ENCODE measurements at places on chromosomes 12 and 14.

DNA sequence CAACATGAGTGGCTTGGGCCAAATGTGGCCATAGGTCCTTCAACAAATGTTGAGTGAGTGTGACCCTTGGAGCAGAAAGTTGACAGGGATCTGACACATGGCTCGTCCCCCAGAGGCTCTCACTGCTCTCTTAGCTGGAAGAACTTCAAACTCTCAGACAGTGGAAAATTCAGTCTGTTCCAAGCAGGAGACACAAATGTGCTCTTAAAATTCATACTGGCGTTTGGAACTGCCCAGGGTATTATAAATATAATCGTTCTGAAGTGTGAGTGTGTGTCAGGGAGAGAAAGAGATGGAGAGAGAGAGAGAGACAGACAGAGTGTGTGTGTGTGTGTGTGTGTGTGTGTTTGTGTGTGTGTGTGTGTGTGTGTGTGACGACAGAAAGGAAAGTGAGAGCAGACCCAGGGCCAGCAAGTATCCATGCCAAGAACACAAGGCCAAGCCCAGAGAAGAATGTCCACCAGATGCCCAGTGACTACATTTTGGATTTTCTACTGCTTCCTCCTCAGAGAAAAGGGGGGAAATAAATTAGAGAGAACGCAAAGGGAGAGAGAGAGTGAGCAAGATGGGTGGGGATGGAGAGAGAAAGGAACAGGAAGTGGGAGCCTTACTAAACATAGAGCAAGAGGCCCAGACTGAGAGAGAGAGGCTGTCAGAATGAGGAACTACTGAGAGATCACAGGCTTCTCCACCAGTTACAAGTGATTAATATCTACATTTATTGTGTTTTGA lies 193.6 kb upstream of the NUDT4 start:
- DNase-seq = no peak

DNA sequence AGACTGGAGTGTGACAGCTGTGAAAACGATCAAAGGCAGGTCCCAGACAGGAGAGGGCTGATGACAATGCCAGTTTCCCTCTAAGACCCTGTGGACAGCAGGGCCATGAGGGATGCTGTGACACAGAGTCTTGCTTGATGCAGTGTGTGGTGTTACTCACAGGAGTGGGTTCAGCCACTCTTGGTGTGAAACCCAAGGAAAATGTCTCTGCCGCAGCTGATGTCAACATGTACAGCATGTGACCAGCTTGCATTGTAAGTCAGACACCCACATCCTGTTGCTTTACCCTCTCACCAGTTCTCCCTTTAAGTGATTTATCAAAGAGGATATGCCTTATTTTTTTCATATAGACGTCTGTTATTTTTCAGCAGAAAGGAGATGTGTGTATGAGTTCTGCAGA lies 268.6 kb downstream of the BTG1 start:
- DNase-seq = no peak

- no peak for DNase-seq
These were observed 21.9 kb downstream of the YBX3 start for GRCh38 chr12:10701131-10701681.

GRCh38 chr14:64684091-64684490 lies 20.1 kb upstream of the PLEKHG3 start:
- no peak for DNase-seq

- no peak for DNase-seq
These were observed 270.8 kb downstream of the FOXG1 start for GRCh38 chr14:29037411-29037810.

- no peak for DNase-seq
These were observed 225.7 kb upstream of the AMIGO2 start for GRCh38 chr12:47305464-47305863.

- no peak for DNase-seq
These were observed 79.1 kb downstream of the ZFP36L1 start for GRCh38 chr14:68713782-68714181.

DNA sequence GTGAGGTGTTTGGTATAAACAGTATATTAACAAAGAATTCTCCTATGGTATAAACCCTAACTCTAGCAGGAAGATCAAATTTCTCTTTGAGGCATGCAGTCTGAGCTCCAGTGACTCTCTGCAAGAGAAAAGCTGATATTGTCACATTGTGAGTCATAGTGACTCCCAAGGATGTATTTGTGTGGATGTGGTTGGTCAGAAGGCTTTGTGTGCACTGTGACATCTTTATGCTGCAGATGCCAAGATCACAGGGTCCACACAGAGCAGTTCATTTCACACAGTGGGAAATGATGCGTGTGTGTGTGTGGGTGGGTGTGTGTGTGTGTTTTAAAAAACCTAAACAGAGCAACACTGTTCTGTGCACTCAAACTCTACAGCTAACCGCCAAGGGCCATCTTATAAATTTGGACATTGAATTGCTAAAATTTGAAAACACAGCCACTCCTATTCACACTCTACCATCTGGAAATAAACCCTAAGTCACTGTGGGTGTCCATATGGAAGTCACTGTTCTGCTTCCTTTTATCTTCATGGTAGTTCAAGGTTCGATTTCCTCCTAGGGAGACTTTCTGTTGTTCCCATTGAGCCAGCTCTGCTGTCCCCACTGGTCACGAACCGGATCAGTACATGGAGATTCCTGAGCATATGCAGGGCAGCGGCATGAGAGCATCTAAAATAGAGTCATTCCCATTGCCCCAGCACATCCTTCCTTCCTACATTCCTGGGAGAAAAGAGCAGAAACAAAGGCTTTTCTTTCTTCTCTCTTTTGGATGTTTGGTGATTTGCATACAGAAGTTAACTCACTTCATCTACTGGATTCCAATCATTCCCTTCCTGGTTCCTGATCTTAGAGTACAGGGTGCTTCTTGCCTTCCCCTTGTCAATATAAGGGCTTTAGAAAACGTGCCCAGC lies 727.6 kb downstream of the DIO2 start:
- no peak for DNase-seq

DNA sequence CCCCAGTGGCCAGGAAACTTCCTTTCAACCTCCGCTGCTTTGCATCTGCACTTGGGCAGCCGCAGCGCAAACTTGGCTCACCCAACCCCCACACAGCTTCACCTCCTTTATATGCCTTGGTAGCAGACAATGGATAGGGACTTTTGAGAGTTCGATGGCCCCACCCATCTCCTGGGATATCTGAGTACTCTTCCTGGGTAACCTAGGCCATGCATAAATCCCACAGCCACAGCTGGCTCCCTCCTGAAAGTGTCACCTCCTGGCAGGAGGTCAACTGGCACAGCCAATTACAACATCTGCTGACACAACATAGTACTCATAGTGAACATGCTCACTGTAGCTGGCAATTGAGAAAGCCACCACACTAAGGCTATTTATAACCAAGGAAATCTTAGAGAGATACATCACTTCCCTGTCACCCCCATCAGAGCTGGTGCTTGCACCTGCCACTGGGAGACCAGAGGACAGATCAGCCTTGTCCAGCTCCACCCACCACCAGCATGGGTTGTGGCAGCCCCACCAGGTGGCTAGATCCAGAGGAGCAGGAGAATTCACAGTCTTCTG lies 410.0 kb downstream of the SYT1 start:
- no peak for DNase-seq

- DNase-seq = no peak
These were observed 811.5 kb upstream of the SEL1L start for GRCh38 chr14:82345184-82345583.

DNA sequence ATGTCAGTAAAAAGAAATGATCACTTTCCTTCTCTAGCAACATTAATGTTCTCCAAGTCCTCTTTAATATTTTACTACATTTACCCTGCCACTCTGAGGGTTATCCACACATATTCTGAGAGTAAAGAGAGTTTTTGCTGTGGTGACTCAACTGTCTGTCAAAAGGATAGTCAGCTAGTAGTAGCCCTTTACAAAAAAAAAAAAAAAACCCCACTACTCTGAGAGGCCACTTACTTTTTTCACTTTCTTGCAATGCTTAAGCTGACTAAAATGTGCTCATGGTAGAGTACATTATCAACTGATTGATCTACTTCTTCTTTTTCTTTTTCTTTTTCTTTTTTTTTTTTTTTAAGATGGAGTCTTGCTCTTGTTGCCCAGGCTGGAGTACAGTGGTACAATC lies 27.6 kb upstream of the PPM1A start:
- no peak for DNase-seq

DNA sequence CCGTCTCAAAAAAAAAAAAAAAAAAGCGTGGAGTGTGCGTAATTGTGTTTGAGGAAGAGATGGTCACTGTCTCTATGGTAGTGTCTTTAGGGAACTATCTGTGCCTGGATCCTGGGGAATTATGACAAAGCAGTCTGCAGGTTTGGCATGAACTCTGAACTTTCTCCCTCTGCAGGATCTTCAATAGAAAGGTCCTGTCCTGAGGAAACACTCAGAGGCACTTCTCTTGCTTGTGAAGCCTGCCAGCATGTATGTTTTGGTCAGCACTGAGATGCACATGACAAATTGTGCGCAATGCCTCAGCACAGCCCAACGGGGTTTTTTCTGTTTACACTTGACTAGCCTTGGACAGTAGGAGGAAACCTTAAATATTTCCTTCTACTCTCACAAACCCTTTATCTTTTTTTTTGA lies 46.6 kb downstream of the ATF7 start:
- no peak for DNase-seq

GRCh38 chr12:82554529-82554928 lies 132.2 kb upstream of the TMTC2 start:
- DNase-seq = no peak

GRCh38 chr12:127722611-127723010 lies 544.4 kb upstream of the TMEM132C start:
- DNase-seq = no peak

- DNase-seq = no peak
These were observed 73.8 kb upstream of the ANKS1B start for GRCh38 chr12:100058482-100059029.

DNA sequence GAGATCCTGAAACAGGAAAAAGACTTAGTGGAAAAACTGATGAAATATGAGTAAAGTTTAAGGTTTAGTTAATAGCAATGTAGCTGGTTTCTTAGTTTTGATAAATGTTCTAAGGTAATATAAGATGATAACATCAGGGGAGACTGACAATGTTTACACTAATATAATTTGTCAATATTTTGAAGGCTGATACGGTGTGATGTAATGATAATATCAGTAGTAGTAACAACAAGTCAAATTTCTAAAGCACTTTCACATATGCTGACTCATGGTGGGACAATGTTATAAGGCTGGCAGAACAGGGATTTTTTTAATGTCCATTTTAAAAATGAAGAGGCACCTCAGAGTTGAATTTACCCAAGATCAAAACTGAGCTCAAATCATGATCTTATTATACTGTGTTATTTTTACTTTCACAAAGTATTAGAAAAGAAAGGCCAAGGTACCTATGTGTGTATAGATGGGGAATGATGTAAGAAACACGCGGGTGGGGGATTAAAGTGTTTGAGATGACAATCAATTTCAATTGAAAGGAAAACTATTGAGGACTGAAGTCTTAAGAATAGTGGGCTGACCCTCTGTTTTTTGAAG lies 2.4 kb upstream of the FLRT2 start:
- DNase-seq = no peak

DNA sequence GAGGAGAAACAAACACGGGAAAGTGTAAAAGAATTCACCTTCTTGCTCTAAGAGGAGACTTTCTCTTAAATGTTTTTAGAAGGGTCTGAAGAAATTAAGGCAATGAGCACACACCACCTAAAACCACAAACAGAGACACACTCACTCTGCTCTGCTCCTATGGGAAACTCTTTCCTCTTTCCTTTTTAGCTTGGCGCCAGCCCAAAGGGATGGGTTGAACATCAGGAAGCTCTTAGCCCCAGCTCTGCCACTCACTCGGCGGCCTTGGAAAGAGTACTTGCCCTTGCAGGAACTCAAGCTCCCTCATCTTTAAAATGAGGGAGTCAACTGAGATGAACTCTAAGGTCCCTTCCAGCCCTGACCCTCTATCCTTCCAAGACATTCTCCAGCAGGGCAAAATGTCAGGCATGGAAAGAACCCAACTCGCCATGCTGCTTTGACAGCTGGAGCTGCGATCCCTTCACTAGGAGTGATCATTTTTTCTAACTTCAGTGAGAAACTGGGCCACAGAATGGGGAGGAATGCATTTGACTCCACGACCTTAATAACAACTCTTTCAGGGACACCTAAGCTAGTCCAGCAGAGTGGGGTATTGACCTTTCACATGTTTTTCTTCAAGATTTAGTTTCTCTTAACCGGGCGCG lies 980 bp upstream of the RNASE8 start:
- DNase-seq = no peak

GRCh38 chr12:106863189-106863588 lies 88.7 kb downstream of the RIC8B start:
- no peak for DNase-seq

DNA sequence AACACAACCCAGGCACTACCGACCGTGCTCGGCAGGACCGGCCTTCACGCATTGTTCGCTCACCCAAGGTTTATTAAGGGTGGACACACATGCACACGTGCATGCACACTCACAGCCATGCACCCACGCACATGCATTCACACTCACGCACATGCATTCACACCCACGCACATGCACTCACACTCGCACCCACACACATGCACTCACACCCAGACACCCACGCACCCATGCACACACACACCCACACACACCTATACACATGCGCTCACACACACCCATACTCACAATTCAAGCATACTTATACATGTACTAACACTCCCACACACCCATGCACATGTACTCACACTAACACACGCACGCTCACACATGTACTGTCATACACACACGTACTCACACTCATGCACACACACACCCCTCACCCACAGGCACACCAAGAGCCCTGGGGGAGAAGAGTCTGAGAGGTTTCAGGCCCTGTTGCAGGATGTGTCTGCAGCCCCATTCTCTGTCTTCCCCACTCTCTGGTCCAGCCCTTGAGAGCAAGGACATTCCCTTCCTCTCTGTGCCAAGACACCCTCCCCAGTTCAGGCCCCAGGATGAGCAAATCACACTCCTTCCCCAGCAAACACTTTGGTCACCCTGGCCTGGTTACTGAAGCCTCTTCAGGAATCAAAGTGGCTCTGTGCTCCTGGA lies 49.4 kb upstream of the BCL11B start:
- DNase-seq = no peak

- DNase-seq = no peak
These were observed 82.1 kb downstream of the B4GALNT3 start for GRCh38 chr12:541676-542324.

DNA sequence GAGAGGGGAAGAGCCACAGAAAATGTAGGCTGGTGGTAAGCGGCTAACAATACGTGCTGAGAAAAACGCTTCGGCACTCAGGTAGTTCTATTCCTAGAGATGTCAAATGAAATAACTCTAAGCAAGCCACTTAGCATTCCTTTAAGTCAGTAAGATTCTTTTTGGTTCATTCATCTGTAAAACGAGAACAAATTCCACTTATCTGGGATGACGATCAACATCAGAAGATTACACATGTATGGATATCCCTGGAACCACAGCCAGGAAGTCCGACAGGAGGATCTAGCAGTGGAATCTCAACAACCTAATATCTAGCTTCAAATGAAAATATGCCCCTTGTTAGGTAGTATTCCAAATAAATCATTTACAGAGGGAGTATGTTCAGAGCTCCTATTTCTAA lies 74.6 kb upstream of the CDKN3 start:
- DNase-seq = no peak

DNA sequence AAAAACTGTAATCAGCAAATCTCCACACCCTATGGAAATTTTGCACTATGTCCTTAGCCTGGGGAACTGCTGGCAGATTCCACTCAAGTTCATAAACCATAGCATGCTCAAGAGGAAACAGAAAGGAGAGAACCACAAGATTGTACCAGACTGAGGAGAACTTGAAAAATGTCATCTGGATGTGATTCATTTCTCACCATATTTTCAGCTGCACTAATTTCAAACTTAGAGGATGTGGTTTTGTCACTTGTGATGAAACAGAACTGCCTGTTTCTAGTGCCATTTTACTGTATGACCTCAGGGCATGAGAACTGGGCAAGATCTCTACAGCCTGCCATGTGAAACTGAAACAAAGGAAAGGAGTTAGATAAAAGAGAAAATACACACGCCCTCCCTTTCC lies 1493.1 kb upstream of the FLRT2 start:
- no peak for DNase-seq

Measured in breast epithelium (tissue), 4 donors.